ENCODE measurements at places on chromosomes 7 and 10. TPM values are rescaled to one million over a fixed set of nuclear protein-coding genes. Genes with fewer than 3 reads are reported as not detected.

Gene FAM24B
- 5.6 TPM for total RNA-seq

Gene ASZ1
- total RNA-seq = not detected

Gene RAMP3
- total RNA-seq = not detected

Gene CLDN4
- total RNA-seq = under 0.01 TPM
